MCF 10A (cell line): ENCODE measurements at places on chromosomes 1 and 21. TPM values are rescaled to one million over a fixed set of nuclear protein-coding genes. Genes with fewer than 3 reads are reported as not detected.

GRCh38 chr1:109634771-109635750 lies 15.4 kb downstream of the AMPD2 start:
- no peak for DNase-seq

DNA sequence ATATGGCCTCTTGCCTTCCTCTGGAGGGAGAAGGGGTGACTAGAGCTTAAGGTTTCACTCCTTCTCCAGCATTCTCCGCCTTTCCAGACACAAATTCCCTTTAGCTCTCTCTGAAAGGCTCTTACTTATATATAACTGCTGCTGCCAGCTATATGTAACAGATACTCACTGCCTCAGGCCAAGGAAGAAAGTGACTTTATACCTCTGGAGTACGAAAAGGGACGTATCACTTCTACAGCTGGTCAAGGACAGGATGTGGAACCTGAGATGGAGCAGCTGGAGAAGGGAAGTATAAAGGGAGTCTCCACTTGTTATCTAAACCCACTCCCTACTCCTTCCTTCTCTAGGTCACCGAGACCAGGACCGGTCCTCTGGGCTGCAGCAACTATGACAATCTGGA lies 102.4 kb downstream of the BRINP2 start:
- no peak for DNase-seq

The RBM11 gene
- 3.9 and 5.1 TPM in 2 replicates for total RNA-seq

DNA sequence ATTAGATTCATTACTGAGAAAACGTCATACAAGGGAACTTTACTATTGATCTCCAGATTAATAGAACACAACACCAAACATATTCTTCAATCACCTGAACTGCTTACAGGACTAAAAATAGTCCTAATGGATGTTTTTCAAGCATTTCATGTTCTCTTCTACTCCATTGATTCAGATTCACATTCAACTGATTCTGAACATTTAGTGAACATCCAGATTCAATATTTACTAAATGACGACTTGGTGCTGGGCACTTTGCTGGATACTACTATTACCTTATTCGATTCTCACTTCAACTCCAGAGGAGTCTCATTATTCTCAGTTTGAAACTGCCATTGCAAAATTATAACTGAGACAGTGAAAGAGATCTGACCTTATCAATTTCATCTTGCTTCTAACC lies 18.8 kb upstream of the SUCO start:
- DNase-seq, result no peak

GRCh38 chr1:15808955-15809354 lies 1.5 kb upstream of the UQCRHL start:
- DNase-seq, result no peak

DNA sequence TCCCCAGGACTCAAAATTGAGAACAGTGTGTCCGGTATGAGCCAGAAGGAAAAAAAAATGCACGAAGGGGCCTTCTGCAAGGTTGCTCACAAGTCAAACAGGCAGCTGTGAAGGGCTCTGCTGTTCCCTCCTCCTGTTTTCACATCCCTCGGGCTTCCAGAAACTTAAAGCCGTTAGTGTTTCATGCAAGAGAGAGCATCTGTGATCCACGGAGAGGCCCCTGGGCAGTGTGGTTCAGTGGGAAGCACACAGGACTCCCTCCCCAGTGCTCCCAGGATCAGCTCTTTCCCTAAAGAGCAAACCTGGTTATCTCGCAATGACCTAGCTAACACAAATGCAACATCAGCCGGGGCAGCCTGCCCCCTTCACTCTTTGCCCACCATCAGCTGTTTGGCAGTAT lies 2.9 kb upstream of the MATN1 start:
- no peak for DNase-seq

The COL16A1 gene
- 42.1 and 49.1 TPM in 2 replicates for total RNA-seq

GRCh38 chr1:162498496-162498810 lies 835 bp downstream of the UHMK1 start:
- DNase-seq, result peak; percentile 19

DNA sequence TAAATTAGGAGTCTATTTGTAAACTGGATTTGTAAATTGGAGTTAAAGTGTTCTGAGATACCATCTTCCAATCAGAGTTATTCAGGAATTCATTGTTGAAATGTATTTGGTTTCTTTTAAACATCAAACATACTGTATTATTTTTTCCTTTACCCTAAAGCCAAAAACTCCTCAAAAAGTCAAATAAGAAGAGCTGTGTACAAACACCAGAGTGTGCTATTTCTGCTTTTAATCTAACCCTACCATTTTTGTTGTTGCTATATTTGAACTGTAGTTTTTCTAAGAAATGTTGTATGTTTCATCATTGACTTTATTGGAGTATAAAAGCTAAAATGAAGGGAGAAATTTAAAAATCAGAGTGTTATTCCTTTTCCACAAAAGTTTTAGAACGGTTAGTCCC lies 35.8 kb downstream of the SLC30A7 start:
- no peak for DNase-seq

- DNase-seq, result peak; percentile 92
Observed at GRCh38 chr1:41418857-41419583, 57.8 kb downstream of the FOXO6 start.

The CNR2 gene
- not detected in 2 replicates for total RNA-seq

GRCh38 chr1:81226603-81226928 lies 574.2 kb upstream of the ADGRL2 start:
- no peak for DNase-seq

The METTL13 gene
- 30.7 and 39.1 TPM in 2 replicates for total RNA-seq

The DDX20 gene
- 14.8 and 16.8 TPM in 2 replicates for total RNA-seq

DNA sequence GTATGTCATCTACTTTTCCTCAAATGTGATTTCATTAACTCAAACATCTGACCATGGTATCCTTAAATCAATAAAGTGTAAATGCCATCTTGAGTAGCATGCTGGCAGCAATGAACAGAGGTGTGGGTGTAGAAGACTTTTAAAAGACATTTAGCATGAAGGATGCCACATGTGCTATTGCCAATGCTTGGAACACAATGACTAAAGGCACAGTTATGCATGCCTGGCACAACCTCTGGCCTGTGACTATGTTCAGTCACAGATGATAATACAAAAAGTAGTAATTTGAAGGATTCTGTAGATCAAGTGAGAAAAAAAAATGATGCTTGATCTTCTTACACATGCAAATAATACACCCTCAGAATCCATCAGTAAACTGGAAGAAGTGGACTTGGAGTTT lies 938.9 kb upstream of the ADGRL4 start:
- DNase-seq, result peak; percentile 14

The ADAMTS5 gene
- 0.10 TPM in 1 of 2 replicates, not detected in the other for total RNA-seq

GRCh38 chr21:44681861-44682579 lies at the start of gene KRTAP12-1:
Gene KRTAP12-1, minus strand, starts transcription at chr21:44682163. Its CDS starts 40 bp downstream, at chr21:44682123.
- DNase-seq, result peak; percentile 4

- DNase-seq, result no peak
Observed at GRCh38 chr21:16070207-16070651, 340.4 kb downstream of the USP25 start.

GRCh38 chr21:22584308-22584707 lies 1586.1 kb downstream of the NCAM2 start:
- no peak for DNase-seq

DNA sequence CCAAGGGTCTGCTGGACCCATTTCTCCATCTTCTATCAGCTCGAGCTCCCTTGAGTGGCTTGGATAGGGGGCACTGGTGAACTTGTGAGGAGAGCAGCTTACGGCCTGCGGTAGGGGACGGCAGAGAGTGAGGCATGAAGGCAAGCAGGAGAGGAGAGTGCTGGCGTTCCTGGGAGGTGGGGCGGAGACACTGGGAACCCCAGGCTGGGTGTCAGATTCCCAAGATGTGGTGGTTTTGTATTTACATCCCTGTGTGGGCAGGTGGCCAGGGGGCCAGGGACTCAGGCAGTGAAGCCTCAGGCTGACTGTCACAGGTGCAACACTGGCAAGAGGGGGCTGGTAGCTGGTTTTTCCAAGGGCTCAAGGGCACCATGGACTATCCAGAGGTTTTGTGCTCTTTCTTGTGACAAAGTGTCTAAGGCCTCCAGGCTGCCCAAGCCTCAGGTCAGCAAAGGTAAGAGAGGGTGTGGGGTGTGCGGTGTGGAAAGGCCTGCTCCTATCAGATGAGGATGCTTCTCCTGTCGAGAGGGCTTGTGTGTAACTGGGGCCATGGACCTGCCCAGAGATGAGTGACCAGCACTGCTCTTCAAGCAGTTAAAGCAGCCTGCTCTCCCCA lies 45.1 kb upstream of the ROR1 start:
- DNase-seq, result no peak

The BRDT gene
- total RNA-seq, result not detected in 2 replicates

DNA sequence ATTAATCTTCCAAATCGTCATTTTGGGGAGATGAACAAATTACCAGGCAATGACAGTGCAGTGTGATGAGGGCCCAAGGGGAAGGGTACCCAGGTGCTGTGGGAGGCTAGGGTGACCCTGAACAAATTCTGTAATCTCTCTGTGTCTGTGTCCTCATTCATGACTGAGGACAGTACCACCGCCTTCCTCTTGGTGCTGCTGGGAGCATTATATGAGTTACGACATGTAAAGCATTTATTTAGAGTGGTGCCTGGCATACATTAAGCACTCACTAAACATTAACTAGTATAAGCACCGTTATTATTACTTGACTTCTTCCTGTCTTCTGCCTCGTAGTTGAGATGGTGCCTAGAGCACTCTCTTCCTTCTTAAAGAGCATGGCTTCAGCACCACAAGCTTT lies 468.2 kb upstream of the VAMP3 start:
- no peak for DNase-seq

GRCh38 chr1:24584171-24584647 lies 28.3 kb downstream of the NCMAP start:
- no peak for DNase-seq

GRCh38 chr1:46077644-46078043 lies 54.8 kb downstream of the PIK3R3 start:
- DNase-seq, result peak; percentile 64

GRCh38 chr1:111563619-111564018 lies 56.0 kb upstream of the RAP1A start:
- peak; percentile 49 for DNase-seq

DNA sequence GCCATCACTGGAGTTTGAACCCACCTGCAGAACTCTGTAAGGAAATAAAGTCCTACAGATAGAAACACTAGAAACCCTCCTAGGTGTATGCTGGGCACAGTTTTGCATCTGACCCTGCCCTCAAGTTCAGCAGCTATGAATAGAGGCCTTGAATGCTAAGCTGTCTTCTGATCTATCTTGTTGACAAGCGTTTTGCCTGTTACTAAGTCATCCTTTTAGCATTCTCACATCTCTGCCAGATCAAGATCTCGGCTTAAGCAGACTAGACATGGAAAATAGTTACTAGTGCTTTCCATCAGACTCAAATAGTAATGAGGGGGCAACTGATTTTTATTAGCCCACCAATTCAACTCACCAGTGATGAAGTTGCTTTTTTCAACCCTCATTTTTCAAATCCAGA lies 10.5 kb downstream of the TBX15 start:
- no peak for DNase-seq

The OVAAL gene
- not detected in 2 replicates for total RNA-seq

DNA sequence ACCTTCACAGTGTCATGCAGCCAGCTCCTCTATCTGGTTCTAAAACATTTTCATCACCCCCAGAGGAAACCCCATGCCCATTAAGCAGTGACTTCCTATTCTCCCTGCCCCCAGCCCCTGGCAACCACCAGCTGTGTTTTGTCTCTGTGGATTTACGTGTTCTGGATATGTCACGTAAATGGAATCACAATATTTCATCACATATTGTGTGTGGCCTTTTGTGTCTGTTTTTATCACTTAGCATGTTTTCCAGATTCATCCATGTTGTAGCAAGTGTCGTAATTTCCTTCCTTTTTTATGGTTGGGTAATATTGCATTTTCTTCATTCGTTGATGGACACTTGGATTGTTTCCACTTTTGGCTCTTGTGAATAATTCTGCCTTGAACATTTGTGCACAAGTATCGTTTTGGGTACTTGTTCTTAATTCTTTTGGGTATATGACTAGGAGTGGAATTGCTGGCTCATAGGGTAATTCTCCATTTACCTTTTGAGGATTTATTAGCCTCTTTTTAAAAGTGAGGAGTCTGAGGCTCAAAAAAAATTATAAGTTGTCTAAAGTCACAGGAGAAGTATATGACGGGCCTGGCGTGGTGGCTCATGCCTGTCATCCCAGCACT lies 127.0 kb downstream of the MRPS6 start:
- DNase-seq, result peak; percentile 18

The LCE2A gene
- not detected in 2 replicates for total RNA-seq

The RGS18 gene
- not detected in 2 replicates for total RNA-seq

DNA sequence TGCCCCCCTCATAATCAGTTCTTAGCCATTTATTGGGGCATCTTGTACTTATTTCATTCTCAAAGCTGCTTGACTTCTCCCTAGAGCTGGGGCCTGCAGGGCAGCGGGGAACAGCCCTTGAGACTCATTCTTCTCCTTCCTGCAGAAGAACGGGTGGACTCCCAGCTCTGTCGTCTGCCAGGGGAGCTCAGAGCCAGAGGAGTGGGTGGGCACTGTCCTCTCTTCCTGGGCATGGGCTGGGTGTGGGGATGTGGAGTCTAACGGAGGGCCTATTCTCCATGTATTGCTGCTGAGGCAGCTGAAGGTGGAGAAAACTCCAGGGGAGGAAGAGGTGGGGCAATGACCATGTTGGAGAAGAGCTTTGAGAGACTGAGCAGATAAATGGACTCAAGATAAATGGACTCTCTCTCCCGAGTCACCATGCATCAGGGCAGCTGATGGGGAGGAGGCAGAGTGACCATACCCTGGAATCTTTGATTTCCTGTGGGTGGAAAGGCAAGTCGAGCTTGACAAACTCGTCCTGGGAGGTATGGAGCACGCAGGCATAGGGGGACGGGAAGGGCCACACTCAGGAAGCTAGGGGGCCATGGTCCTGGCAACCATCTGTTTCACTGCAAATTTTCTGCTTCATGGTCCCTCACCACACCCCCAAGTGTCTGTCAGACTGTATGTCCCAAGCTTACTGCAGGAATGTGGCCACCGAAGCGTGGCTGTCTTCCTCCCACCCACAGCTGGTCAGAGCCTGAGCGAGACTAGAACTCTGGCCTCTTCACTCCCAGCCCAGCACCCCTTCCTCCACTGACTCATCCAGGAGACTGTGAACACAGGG lies 56.9 kb upstream of the ATP2B4 start:
- DNase-seq, result no peak

DNA sequence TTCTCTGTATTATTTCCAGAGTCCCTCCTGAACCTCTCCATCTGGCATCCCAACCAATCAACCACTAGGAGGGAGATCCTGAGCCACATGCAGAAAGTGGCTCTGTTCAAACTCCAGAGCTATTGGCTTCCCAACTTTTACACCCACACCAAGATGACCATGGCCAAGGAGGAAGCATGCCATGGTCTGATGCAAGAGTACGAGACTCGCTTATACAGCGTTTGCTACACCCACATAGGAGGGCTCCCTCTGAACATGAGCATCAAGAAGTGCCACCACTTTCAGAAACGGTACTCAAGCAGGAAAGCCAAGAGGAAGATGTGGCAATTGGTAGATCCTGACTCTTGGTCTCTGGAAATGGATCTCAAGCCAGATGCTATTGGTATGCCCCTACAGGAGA lies 23.6 kb downstream of the RGSL1 start:
- no peak for DNase-seq

The LDLRAD1 gene
- not detected in 2 replicates for total RNA-seq
